ENCODE measurements at places on chromosomes 11 and 22.
A peak's percentile ranks its signal among the peaks of the same experiment; 100 is the strongest.

- no peak for DNase-seq
Measured at GRCh38 chr11:37107415-37107814, 509.4 kb upstream of the RAG2 start.

GRCh38 chr11:62559204-62559603, 12.6 kb upstream of the AHNAK start:
- no peak for DNase-seq

DNA sequence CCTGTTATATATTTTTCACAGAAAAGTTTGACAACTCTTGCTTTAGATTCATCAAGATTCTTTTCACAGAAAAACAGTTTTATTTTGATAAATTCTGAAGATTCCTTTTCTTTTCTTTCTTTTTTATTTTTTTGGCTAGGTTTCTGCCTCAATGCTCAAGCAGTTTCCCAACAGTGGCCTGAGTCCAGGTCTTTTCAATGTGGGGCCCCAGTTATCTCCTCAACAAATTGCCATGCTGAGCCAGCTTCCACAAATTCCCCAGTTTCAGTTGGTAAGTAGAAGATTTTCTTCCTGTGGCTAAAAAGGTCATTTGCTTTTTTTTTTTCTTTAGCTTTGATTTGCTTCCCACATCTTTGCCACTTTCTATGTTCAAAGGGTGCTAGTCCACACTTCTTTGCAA, 46.0 kb upstream of the ADSL start:
- DNase-seq, result no peak

GRCh38 chr11:133343951-133344350, 188.3 kb downstream of the OPCML start:
- DNase-seq, result no peak

GRCh38 chr11:69642549-69642912, 1.6 kb downstream of the CCND1 start:
- no peak for DNase-seq

- peak; percentile 12 for DNase-seq
Measured at GRCh38 chr11:2156416-2157182, 4.4 kb downstream of the INS start.

DNA sequence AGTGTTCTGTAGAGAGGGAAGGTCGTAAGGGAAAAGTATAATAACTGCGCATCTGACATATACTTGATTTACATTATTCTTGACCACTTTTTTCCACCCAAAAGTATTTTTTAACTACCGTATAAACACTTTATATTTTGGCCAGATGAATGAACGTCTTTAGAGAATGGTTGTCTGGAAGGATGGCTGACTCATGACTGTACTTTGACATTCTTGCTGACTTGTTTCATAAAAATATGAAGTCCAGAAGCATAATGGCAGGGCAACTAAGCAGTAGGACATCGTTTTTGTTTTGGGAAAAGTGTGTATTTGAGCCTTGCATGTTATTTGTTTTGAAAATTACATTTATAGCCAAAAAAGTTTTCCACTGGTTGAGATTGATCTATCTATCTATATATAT, 110.0 kb downstream of the OSBP2 start:
- no peak for DNase-seq

GRCh38 chr22:22446517-22446916, 62.0 kb downstream of the ZNF280B start:
- DNase-seq, result peak; percentile 6

DNA sequence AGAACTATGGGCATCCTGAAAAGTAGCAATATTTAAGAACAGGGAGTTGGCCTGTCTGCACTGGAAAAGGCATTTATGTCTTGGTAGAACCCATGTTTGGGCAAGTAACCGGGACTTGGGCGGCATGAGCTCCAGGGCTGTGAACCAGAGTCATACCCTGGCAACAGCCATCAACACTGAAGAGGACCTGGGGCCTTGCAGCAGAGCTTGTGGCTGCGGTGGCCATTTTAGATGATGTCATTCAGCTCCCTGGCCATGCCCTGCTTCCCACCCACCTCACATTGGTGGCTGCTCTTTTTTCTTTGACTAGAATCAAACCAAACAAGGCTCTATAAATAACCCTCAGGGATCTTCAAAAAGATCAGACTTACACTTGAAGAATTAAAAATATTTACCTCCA, 26.6 kb downstream of the EHF start:
- DNase-seq, result no peak

DNA sequence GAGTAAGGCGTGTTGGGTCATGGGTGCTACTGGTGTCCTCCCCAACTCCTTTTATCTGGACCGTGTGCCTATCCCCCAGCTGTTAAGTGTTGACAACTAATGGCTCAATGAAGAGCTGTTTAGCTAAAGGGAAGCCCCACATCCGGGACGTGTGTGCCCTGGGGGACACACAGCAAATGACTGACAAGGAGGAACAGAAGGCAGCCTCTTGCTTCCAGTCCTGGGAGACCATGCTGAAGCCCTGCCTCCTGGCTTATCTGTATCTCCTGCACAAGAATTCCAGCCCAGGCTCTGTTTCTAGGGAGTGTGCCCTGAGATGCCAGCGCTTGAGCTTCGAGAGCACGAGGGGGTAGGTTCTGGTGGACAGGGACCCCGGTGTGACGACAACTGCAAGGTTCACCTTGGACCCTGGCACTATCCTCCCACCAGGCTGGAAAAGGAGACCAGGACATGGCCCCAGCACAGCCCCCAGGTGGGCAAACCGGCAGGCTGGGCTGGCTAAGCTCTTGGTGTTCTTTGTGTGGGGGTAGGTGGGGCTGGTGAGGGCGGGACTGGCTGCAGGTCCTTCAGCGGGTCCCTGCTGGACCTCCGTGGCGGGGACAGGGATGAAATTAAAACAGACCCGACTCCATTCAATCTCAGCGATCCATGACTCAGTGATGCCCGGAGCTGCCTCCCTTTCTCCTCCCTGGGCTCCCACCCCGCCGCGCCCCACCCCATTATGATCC, 21.0 kb downstream of the ASCL2 start:
- no peak for DNase-seq

DNA sequence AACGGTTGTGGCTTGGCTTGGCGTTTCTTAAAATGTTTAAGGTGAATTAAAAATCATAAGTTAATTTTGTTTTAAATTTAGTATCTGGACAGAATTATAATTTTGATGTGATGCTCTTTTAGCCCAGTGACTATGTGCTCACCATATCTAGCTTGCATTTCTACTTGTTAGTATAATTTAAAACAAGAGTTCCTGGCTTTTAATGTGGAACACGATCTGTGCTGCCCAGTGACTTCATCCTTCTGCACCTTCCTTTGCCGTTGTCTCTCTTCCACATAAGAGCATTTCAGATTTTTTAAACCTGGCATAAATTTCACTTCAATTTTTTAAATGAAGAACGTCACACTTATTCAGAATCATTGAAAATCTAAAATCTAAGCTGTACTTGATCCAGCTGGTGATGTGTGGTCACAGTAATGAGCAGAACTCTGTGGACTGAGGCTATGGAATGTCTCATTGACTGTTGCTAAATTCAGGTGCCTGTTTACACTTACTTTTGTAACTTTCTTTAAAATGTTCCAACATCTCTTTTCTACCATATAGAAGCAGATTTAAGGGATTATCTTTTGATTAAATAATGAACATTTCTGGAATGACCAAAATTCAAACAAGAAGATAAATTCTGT, 75.4 kb upstream of the ADSL start:
- no peak for DNase-seq

DNA sequence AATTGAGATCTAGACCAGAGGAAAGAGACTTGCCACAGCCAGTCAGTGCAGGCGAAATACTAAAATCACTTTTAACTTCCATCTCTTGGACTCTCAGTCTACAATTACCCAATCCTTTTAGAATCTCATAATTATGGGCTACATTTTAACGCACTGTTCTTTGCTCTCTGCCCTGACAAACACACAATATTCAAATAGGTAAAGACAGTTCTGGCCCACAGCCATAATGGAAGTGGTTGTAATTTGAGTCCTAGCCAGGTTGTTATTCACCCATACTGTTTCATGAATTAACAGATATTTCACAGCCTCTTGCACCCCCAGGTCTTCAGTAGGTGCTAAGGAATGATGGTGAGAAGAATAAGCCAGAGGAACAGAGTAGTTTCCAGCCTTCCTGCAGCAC, 830 bp downstream of the C11orf97 start:
- DNase-seq, result peak; percentile 44

DNA sequence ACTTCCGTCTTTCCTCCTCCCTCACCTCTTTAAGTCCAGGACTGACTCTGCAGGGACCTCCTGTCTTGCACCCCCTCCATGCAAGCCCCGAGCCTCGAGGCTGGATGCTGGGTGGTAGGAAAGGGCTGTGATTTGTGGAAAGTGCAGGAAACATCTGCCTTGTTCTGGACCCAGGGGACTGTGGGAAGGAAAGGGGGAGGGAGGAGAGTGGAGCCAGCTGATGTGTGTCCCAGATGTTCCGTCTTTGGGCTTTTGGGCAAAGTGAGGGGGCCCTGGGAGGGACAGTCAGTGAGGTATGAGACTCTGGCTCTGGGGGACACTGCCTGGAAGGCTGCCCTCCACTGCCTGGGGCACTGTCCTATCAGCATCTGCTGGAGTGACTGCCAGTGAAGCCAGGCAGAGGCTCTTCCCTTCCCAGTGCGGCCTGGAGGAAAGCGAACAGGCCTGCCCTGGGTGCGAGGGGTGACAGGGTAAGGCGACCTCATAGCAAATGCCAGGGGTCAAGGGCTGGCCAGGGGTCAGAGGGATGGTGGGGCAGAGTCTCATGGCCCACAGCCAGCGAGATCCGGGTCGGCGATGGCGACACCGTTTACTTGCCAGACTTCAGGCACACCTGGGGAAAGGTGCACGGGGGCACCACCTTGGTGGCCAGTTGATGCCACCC, 1.7 kb downstream of the MRGPRD start:
- DNase-seq, result no peak

- no peak for DNase-seq
Measured at GRCh38 chr11:76560219-76560618, 110.3 kb downstream of the LRRC32 start.

DNA sequence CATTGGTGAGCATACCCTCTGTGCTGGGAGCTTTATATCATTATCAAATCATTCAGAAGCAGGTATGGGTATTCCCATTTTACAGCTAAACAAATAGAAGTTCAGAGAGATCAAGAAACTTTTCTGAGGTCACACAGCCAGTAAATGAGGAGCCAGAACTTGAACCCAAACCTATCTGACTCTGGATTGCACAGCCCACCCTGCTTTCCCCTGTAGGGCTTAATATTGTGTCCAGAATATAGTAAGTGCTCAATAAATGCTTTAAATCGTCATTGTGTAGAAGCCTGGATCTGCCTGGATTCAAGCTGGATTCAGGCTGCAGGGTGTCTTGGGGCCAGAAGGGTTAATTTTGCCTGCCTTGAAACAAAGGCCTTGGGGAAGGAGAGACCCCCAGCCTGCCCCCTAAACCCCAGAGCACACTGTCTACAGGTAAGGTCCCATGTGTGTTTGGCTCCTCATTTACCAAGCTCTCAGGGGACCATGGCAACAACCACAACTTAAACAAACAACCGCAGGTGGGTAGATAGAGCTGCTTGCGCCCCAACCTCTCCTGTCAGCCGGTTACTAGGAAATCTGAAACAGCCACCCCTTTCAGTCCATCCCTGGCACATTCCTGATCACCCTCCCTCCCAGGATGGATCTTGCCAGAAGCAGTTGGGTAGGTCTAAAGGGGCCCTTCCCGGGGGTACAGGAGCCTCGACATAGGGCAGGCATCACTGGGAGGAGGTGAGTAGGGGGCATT, 3.0 kb upstream of the SEC14L3 start:
- DNase-seq, result peak; percentile 13

- DNase-seq, result no peak
Measured at GRCh38 chr22:46050916-46051614, 74.1 kb upstream of the WNT7B start.

- DNase-seq, result no peak
Measured at GRCh38 chr22:37146507-37147180, 3.1 kb downstream of the IL2RB start.

DNA sequence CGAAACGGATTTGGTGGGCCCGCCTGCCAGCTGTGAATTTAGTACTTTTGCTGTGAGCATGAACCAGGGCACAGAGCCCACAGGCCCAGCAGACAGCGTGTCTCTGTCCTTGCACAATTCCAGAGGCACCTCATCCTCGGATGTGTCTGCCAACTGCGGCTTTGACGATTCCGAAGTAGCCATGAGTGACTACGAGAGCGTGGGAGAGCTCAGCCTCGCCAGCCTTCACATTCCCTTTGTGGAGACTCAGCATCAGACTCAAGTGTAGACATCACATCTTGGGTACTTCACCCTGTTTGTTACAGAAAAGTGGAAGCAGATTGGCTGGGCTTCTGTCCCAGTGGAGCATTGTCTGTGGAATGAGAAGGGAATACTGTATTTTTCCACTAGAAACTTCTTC, 78.6 kb upstream of the MTNR1B start:
- DNase-seq, result no peak

DNA sequence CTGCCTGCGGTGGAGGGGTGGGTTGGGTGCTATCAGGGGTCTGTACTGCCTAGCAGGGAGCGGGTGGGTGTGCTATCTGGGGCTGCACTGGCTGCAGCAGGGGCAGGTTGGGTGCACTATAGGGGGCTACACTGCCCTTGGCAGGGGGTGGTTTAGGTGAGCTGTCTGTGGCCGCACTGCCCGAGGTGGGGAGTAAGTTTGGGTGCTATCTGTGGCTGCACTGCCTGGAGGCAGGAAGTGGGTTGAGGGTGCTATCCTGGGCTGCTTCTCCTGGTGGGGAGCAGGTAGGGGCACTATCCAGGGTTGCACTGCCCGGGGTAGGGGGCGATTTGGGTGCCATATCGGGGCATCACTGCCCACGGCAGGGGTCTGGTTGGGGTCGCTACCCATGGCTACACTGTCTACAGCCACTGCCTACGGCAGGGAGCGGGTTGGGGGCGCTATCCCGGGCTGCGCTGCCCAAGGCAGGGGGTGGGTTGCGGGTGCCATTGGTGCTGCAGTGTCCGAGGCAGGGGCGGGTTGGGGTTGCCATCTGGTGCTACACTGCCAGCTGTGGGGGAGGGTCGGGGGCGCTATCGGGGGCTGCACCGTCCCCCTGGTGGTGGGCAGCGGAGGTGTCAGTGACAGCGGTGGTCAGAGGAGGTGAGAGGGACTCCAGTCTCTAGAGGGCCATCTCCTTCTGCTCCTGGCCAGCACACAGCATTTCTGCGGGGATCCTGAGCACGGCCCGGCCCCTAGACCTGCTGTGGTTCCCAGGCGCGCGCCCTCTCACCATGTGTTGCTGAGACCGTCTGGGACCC, 1.3 kb upstream of the RFPL2 start:
- DNase-seq, result no peak

DNA sequence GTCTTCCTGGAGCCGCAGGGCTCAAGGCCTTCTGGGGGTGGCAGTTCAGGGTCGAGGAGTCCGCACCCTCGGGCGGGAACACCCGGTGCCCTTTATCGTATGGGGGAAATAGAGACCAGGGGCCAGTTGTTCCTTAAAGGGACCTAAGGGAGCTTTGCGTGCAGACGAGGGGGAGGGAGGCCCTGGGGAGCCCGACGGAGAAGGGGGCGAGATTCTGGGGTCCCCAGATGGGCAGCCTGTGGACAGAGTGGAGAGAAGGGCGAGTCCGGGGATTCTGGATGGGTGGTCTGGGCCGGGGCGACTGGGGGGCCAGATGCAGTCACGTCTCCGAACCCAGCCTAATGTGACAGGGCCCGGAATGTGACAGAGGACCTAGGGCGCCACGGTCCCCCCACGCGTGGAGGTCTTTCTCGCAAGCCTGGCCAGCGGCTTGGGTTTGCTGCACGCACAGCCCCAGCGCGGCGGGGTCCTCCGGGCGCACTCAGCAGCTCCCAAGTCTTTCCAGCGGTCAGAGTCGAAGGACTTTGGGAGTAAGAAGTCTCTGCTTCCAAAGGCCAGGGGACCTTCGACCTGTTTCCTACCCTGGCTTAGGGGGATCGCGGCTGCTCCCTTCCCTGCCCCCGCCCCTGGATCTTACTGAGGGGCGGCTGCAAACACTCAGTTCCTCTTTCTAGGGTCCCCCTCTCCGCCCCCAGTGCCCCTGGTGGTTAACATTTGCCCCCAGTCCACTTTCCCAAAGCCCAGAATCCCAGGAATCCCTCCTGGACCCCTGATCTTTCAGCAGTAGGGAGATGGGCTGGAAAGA, 547 bp downstream of the TUBA8 start:
- DNase-seq, result no peak

Data from NCI-H510A treated with DMSO at 0.1 percent for 48 hours (cell line).